ENCODE measurements at places on chromosomes 1 and 21. TPM values are rescaled to one million over a fixed set of nuclear protein-coding genes. Genes with fewer than 3 reads are reported as not detected.

Gene RASSF5
- total RNA-seq: 5.4 TPM

Gene CFHR4
- total RNA-seq: not detected

Gene AKIRIN1
- total RNA-seq: 48.0 TPM

Gene PLCH2
- total RNA-seq: 2.0 TPM

Gene ZBTB8B
- total RNA-seq: not detected

Gene LCE2B
- not detected for total RNA-seq

Gene PKP1
- 0.74 TPM for total RNA-seq

Gene MCOLN2
- total RNA-seq: 21.6 TPM

Gene FMN2
- total RNA-seq: 0.62 TPM

Gene PI4KB
- total RNA-seq: 53.5 TPM

Gene SLC2A5
- 1.8 TPM for total RNA-seq

Gene DYNLT5
- total RNA-seq: 0.72 TPM
